ENCODE measurements at places on chromosomes 12 and 14.

DNA sequence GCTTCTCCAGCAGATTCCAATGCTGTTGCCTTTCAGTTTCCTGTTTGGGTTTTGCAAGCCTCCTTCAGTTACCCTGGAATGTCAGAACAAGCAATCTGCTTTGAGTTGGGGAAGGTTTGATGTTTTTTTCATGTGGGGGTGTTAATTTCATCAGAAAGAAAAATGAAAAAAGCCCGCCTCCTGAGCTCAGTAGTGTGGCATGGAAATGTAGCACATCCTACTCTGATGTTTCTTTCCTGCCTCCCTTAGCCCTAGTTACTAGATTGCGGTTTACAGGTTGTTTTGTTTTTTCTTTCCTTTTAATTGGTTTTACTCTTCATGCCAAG lies 22.6 kb downstream of the IFNG-AS1 start:
- DNase-seq, result no peak

GRCh38 chr12:8742501-8742900 lies 44.7 kb downstream of the RIMKLB start:
- DNase-seq, result no peak

DNA sequence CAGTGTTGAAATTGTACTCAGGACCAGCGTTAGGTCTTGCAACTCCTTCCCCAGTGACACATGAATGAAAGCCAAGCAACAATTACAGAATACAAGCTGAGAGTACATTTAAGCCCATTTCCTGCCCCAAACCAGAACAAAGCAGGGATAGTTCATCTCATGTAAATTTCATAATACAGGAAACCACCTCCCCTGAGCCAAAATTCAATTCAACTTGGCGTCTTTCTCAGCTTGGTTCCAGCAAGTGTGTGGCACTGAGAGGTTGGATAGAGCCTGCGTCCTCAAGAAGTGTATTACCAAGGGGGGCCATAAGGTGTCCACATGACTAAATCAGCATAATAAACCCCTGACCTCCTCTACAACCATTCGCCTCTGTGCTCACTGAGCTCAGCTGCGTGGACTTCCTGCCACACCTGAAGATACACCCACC lies 278.9 kb upstream of the CRY1 start:
- DNase-seq, result peak; percentile 23

GRCh38 chr14:82511399-82511798 lies 977.7 kb upstream of the SEL1L start:
- no peak for DNase-seq

DNA sequence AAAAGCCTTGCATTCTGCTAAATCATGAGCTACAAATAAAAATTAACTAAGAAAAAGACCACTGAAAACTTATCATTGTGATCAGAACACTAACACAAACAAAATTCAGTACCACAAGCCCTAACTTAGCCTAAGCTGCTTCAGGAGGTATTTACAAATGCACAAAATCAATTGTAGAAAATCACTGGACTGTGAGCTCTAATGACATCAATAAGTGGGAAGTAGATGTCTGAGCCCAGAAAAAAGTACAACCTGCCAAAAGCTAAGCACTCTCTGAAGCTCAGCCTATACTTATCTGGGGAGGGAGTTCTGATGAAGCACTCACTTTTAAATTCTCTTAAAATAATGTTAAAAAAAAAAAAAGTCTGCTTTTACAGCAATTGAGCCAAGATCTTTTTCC lies 92.9 kb downstream of the SLCO1B1 start:
- no peak for DNase-seq

DNA sequence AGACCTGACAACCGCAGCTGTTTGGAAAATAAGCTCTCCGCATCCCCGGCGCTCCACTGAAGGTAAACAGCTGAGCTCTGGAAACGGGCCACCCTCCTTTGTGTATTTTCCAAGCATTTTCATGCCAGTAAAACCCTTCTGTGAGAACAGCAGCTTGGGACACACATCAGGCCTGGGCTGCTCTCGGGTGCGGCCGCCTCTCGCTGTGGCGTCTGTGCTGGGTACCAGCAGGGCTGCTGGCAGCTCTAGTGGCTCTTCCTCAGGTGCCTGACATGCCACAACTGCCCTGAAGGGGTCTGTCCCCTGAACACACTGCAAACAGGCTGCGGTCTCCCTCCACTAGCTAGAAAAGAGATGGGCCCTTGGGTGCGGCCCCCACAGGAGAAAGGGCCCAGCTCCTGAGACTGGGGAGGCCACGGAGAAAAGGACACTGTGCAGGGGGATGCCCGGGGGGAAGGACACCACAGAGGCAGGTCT lies 96.3 kb downstream of the ITPK1 start:
- no peak for DNase-seq

DNA sequence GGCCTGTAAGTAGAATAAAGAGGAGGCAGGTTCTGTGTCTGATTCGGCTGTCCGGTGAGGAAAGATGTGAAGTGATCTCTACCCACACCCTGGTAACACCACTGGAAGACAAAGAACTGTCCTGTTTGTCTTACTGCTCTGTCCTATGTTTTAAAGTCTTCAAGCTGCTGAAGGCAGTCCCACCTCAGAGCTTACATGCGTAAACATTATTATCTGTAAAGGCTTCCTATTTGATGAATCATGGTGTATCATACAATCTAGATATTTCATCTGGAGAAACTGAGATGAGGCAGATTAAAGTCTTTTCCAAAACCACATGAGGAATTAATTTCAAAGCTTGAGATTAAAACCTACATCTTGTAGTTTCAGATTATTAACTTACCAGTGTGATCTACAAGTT lies 427.6 kb downstream of the ZFP36L1 start:
- no peak for DNase-seq

- DNase-seq, result no peak
These were observed 35.2 kb downstream of the SLC6A12 start for GRCh38 chr12:178829-179109.

DNA sequence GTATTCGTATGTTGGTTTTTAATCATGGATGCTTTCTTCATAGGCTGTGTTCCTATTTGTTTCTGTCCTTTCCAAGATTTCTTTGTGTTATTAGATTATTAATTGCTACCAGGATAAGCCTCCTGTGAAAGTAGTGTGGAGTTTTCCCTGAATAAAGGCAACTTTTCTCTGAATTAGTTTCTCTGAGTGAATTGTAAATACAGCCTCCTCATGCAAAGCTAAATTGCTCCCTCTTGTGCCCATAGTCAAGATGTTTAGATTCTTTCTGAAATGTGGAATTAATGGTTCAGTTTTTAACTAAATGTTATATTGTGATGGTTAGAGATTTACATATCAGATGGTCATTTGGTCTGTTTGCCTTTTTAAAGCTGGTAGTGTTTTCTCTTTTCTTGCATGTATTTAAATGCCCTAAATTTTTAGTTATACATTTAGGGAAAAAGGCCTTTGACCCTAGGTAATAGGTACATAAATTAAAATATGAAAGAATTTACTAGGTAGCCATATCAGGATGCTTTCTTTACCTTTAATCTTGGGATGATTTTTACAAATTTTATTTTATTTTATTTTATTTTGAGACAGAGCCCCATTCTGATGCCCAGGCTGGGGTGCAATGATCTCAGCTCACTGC lies 8.9 kb downstream of the APAF1 start:
- DNase-seq, result peak; percentile 62

DNA sequence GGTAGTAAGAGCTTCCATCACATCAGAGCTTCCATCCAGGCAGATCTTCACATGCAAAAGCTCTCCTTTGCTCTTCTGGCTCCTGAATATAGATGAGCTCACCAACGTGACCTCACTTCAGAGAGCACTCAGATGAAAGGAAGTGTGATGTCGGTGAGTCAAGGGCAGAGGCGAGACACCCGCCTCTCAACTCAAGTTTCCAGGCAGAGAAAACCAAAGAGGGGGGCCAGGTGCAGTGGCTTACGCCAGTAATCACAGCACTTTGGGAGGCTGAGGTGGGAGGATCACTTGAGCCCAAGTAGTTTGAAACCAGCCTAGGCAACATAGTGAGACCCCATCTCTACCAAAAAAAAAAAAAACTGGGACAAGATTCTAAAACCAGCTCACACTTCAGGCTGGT lies 126.9 kb downstream of the DUSP6 start:
- peak; percentile 75 for DNase-seq

DNA sequence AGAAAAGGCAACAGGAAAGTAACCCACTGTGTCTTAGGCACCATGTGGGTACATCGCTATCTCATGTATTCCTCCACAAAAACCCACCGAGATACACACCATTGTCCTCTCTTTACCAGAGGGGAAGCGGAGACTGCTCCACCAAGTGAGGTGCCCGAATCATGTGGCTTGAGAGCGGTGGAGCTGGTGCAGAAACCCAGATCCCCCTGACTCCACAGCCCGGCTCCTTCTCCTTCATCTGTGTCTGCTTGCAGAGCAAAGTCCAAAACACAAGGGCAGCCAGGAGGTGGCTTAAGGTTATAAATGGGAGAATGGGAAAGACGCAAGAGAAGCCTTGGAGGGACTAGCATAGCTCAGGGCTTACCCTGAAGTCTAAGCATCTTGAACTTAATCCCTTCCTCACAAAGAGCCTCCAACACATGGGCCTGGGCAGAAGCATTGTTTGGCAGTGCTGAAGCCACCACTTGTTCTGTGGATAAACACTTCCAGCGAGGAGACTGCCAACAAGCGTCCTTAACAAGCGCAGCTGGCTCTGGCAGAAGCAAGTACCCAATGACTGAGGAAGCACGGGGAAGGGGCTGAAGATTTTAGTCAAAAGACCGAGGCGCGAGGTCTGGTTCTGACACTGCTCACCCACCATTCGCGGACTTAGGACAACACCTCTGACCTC lies 83.0 kb downstream of the TTC7B start:
- no peak for DNase-seq

DNA sequence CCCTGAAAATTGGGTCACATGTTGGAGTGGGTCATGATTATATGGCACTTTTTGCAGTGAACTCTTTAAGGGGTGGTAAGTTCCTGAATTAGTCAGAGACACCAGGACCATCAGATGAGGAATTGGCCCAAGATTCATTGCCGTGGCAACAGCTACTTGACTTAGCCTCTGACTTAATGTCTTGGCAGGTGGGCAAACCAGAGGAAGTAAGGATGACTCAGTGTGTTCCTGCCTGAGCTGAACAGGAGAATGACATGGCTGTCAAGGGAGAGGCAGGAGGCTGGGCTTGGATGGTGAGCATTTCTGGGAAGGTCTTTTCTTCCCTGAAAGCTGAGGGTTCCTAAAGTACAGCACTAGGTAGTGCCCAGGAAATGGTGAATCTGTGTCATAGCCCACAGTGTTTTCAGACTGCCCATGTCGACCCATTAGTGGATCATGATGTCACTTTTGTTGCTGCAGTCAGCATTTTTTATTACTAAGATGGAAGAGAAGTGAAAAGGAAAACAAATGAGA lies 170.1 kb upstream of the PWP1 start:
- DNase-seq, result peak; percentile 84

- DNase-seq, result no peak
These were observed 63.2 kb downstream of the KDM5A start for GRCh38 chr12:325906-326305.

GRCh38 chr12:52054231-52054832 lies 3.1 kb downstream of the NR4A1 start:
- no peak for DNase-seq

DNA sequence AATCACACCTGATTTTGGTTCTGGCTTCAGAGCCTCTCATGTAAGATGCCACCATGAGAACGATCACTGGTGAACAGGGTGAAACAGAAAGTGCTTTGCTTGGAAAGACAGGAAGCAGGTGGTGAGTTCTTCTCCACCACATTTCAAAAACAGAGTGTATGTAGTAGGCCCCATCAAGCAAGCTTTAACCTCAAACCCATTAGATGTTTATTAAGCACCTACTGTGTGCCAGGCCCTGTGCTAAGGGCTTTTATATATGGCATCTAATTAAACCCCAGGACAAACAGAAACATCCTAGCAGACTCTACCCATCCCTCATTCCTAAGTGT lies 47.8 kb upstream of the MED13L start:
- DNase-seq, result peak; percentile 17

DNA sequence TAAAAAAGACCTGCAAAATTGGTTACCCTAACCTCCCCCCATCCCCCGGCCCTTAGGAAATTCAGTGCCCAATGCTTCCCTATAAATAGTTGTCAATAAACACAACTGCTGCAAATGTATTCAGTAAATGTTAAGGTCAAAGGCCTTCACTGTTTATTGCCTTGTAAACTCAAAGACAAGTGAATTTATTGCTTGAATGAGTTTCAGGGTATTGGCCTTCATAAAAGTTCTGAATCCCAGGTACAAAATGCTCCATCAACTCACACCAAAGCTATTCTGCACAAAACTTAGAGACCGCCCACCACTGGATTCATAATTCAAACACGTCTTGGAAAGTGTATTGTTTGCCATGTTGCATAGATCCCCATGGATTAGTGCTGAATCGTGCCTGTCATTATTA lies 63.3 kb upstream of the CDKN3 start:
- DNase-seq, result no peak

DNA sequence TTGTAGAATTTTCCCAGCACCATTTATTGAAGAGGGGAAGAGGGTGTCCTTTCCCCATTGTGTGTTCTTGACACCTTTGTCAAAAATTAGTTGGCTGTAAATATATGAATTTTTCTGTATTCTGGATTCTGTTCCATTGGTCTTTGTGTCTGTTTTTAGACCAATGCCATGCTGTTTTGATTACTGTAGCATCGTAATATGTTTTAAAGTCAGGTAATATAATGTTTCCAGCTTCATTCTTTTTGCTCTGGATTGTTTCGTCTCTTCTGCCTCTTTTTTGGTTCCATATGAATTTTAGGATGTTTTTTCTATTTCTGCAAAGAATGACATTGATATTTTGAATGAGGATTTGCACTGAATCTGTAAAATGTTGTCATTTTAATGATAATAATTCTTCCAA lies 331.9 kb upstream of the RGS6 start:
- DNase-seq, result no peak

- DNase-seq, result no peak
These were observed 5.4 kb upstream of the NT5DC3 start for GRCh38 chr12:103846415-103846814.

- DNase-seq, result no peak
These were observed 85.4 kb downstream of the NCOR2 start for GRCh38 chr12:124481772-124482566.

DNA sequence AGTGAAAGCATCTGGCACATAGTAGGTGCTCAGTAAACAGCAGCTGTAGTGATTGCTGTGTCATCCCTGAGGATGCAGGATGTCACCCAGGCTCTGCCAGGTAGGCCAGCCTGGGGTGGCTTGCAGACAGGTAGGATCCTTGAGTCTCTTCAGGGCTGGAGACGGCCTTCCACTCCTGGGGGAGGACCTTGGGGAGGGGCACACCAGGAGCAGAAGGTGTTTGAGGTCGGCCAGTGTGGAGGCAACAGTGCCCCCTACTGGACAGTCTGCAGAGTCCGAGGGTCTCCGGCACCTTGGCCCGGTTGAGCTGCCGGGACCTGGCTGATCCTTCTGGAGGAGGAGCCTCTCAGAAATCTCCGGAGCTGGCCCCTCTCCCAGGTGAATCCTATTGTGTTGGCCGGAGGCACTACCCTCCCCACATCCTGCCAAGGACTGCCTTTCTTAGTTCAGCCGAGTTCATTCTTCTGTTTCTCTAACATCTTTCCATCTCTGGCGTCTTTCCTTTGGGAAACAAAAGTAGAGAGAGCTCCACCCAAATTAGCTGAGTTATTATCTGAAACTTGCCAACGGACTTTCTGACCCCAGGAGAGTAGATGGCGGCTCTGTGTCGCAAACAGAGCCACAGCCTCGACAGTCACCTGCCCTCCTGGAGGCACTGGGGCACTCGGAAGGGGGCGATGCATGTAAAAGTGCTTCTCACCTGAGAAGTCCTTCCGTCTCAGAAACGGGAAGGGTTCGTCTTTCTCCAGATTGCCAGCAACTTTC lies 41.8 kb upstream of the CLMN start:
- peak; percentile 54 for DNase-seq
